Stimulated activated CD8-positive, alpha-beta memory T cell treated with anti-CD3 and anti-CD28 coated beads, Interleukin-15, amount 100 ng/mL, for 24 hours (primary cell): ENCODE measurements at places on chromosomes 13 and 19.
A peak's percentile ranks its signal among the peaks of the same experiment; 100 is the strongest.

DNA sequence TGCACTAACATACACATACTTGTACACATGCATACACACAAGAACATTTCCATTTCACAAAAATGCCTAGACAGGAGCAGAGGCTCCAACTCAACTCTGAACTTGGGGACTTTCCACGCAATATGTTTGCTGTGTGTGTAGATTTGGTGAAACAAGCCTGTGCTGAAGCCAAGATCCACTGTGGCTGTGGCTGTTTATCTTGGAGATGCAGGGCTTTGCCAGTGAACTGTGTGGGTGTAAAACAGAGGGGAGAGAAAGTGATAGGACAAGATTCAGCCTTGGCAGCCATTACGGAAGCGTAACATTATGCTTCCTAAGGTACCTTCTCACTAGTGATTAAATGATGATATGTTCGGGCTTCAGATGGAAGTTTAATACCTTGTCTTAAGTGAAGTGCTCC, 73.2 kb upstream of the MBNL2 start:
- no peak for DNase-seq

DNA sequence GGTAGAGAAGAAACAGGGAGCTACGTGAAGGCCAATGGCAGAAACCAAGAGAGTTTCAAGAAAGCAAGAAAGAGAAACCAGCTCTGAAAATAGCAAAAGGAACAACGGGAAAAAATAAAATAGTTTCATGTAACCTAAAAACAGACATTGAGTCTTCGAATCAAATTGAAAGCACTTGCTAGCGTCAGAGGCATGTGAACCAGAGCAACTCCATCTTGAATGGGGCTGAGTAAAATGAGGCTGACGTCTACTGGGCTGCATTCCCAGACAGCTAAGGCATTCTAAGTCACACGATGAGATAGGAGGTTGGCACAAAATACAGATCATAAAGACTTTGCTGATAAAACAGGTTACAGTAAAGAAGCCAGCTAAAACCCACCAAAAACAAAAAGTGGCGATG, 7.3 kb upstream of the PMIS2 start:
- DNase-seq = no peak

DNA sequence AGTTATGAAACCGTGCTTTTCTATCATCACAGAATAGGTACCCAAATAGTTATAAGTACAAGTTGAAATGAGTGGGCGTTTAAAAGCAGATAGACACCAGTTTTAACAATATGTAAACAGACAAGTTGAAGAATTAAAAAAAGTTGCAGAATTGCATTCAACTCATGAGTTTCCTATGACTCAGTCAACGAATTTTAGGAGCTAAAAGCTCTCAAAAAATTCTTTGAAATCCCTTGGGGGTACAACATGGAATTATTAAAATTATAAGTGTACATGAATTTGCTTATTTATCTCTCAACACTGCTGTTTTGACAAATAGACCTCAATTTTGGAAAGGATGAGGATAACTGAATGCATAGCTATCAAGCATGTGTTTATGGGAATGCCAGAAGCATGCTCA, 693.4 kb downstream of the PCDH9 start:
- DNase-seq = no peak

- peak; percentile 66 for DNase-seq
Observed at GRCh38 chr19:40612831-40613689, 11.9 kb downstream of the LTBP4 start.

DNA sequence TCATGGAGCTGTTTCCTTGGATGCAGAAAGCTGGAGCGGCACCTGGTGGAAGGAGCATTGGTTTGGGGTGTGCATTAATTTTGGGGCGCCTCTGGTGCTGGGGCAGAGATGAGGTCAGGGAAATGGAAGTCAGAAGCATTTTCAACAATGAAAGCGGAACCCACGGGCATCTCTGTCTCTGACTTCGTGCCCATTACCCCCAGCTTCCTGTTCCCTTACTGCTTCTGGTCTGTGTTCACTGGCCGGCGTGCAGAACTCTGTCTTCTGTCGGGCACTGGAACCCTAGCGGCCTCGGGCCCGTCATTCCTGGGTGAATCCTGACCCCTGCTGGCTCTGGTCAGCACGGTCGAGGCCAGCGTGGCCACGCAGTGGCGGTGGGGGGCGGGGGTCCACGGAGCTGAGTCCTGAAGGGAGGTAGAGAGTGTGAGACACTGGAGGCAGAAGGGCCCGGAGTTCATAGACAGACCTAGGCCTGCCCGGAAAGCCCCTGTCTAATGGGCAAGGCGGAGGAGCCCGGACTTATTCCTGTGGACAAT, 7.9 kb upstream of the LINGO3 start:
- DNase-seq = no peak

- DNase-seq = no peak
Observed at GRCh38 chr13:27810461-27810860, 18.2 kb downstream of the GSX1 start.

GRCh38 chr13:107376341-107377125, 808.6 kb upstream of the ARGLU1 start:
- no peak for DNase-seq

DNA sequence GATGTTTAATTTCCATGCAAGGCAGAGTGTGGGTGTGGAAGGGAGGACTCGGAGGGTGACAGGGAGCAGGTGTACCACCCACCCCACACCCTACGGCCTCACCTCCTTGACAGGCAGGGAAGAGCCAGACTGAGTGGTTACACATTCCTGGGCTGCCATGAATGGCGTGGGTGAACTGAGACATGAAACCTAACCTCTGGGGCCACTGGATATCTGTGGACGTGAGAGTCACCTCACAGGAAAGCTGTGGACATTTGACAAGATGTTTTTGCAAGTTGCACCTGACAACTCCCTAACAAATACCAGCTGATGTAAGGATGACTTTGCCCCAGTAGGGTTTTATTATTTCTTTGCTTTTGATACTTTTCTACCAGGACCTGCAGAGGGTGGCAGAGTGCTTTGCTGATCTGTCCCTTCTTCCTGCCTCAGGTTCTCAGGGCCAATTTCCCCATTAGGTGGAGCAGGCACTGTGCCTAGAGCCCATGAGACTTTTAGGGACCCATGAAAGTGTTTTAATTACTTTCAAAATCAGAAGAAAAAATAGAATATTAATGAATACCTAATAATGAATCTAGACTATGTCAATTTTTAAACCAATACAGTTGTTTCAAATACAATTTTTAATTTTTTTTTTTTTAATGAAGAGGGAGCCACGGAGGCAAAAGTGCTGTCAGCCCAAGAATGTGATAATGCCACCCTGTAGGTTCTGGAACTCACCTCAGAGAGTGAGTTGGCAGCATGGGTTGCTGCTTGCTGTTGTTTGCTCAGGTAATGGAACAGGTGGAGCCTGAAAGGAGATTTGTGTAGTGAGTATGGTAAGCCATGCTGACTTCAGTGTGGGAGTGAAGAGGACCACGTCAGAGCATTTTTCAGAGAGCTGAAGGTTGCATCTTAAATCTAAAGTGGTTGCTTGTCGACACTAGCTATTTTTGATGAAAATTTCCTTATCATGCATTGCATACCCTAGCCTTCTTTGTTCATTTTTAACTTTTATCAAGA, 58.0 kb upstream of the CYSLTR2 start:
- no peak for DNase-seq

- no peak for DNase-seq
Observed at GRCh38 chr13:35894636-35895035, 236.5 kb downstream of the DCLK1 start.

DNA sequence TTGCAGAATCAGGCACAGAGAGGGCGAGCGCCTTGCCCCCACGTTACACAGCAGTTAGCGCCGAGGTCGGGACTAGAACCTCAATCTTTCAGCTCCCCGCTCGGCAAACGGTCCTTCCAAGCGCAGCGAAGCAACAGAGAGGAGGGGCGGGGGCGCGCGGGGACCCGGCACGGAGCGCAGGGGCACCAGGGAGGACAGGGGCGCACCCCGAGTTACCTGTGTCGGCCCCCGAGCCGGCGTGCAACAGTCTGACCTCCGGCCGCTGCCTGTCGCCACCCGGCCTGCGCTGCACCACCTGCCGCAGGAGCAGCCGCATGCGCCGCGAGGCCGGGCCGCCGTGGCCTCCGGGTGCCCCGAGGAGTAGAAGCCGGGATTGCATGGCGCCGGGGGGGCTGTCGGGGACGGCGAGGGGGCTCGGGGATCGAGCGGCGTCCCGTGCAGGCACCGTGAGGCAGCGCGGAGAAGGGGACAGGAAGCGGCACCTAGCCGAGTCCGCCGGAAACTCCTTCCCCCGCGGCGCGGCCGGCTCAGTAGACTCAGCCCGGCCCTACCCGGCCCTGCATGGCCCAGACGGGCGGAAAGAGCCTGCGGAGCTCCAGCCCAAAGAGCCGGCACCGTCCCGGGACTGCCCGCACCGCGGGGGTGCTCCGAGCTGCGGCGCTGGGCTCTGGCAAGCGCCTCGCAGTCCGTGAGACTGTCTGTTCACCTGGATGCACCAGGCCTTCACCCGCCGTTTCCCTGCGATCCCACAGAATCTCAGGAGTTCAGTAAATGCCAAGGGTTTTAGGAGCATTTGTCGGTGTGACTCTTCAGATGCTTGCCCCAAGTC, at the start of gene VWA8:
VWA8 (minus strand) TSS at position 473 of the 829 bp plus-strand sequence; CDS start at position 379, 94 bp downstream.
- DNase-seq = peak; percentile 67

DNA sequence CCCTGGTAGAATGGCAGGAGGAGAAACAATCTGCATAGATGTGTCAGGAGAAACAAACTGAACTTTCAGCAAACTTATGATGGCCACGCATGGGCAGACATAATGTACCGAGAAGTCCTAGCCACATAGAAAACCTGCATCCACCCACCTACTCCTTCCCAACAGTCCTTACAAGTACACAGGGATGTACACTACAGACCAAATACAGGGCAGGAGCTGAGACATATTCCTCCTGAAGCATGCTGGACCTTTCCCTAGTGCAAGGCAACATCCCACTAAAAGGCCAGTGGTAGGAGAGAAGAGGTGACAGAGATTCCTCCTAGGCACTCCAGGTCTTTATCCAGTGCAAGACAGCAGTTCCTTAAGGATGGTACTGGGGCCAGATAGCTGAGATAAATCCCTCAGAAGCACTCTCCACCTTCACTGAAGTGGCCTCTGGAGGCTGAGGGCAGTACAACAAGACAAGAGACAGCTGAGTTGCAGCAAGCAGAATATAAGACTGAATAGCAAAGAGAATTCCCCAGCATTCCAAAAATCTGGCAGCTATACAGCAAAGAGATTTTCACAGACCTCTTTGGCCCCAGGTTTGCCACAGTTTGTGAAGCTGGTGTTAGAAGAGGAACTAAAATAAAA, 18.3 kb downstream of the VWA8 start:
- DNase-seq = no peak

GRCh38 chr19:45051929-45052579, 13.2 kb downstream of the CLASRP start:
- DNase-seq = no peak
